ENCODE measurements at places on chromosomes 11 and 22. TPM values are rescaled to one million over a fixed set of nuclear protein-coding genes. Genes with fewer than 3 reads are reported as not detected.

The RAC2 gene
- 61.7 TPM for total RNA-seq

The CELF1 gene
- total RNA-seq = 145 TPM

The MADD gene
- total RNA-seq = 20.5 TPM

The TTC38 gene
- 34.6 TPM for total RNA-seq

The BAIAP2L2 gene
- 0.22 TPM for total RNA-seq

The SYT12 gene
- total RNA-seq = not detected

The PDHX gene
- total RNA-seq = 45.1 TPM

The GTF2H1 gene
- 84.8 TPM for total RNA-seq

The RAB38 gene
- total RNA-seq = 8.6 TPM

The GPR83 gene
- total RNA-seq = not detected

The ELP4 gene
- total RNA-seq = 29.8 TPM

The MOV10L1 gene
- total RNA-seq = 44.9 TPM

The KDM4E gene
- not detected for total RNA-seq

The APOL1 gene
- total RNA-seq = 8.5 TPM

The NLRP6 gene
- total RNA-seq = not detected

The HEPACAM gene
- total RNA-seq = not detected

The MS4A14 gene
- total RNA-seq = not detected

The HMOX1 gene
- 96.1 TPM for total RNA-seq

The MICAL2 gene
- total RNA-seq = 212 TPM

The TAGLN gene
- 2.8 TPM for total RNA-seq

The BACE1-AS gene
- total RNA-seq = 5.1 TPM

The CASP1 gene
- 6.6 TPM for total RNA-seq

The CD6 gene
- total RNA-seq = not detected

The C11orf54 gene
- total RNA-seq = 23.3 TPM

The DRG1 gene
- total RNA-seq = 94.1 TPM

The TSSK2 gene
- not detected for total RNA-seq

All from thoracic aorta endothelial cell (primary cell).